ENCODE measurements at places on chromosomes 11 and 22. TPM values are rescaled to one million over a fixed set of nuclear protein-coding genes. Genes with fewer than 3 reads are reported as not detected.

GRCh38 chr11:73248526-73249185 lies 23.5 kb upstream of the P2RY6 start:
- no peak for DNase-seq

DNA sequence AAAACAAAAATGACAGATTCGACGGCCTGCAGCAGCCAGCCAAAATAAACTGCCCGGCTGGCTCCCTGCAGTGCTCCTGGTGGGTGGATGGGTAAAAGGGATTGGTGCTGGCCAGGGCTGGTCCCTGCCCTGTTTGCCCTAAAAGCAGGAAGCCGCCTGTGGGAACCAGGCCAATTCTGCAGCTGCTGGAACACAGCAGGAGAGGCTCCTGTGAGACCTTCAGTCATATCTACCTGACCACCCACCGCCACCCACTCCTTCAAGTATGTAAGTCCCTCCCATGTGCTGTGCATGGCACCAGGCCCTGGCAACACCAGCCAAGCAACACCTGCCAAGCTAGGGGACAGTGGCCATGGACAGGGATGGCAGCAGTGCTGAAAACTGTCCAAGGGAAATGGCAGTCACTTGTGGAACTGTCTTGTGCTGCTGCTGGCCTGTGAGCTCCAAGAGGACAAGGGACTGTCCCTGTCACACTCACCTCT lies 48.7 kb upstream of the ARFGAP3 start:
- DNase-seq = no peak

- DNase-seq = no peak
Observed at GRCh38 chr22:25090225-25090890, 109.3 kb upstream of the CRYBB3 start.

DNA sequence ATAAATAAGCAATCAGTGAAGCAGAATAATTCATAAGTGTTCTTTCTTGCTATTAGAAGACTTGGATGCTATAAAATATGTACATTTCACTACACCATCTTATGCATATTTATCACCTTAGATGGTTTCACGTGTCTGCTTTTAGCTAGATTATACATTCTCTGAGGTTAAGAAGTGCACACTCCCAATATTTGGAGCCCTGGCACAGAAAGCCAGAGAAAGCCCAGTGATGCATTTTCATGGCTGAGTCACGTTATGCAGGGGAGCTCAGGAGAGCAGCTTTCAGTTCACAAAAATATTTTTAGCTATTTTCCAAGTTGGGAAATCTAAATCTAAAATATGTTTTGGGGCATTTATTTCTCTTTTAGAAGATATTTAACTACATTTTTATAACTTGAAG lies 5.1 kb upstream of the TP53AIP1 start:
- peak; percentile 29 for DNase-seq

DNA sequence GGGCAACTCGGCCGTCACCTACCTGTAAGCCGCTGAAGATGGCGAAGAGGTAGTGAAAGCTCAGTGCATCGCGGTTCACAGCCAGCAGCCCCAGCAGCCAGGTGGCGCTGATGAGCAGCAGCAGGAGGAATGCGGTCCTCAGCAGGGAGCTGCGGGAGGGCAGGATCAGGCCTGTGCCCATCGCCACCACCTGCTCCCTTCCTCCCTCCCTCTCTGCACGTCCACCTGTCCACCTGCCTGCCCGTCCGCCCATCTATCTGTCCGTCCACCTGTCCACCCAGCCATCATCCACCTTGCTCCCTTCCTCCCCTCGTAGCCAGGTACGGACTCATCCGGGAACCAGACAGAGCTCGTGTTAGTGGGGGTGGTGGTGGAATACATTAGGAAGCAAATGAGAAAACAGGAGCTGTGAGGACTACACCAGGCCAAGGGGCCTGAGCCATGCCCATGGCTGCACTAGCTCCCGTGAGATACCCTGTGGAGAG lies 32.2 kb downstream of the TRMU start:
- peak; percentile 67 for DNase-seq

GRCh38 chr11:68212421-68213134 lies 518 bp downstream of the KMT5B start:
- DNase-seq = peak; percentile 93

- peak; percentile 82 for DNase-seq
Observed at GRCh38 chr11:2312232-2313042, 10.6 kb downstream of the TSPAN32 start.

DNA sequence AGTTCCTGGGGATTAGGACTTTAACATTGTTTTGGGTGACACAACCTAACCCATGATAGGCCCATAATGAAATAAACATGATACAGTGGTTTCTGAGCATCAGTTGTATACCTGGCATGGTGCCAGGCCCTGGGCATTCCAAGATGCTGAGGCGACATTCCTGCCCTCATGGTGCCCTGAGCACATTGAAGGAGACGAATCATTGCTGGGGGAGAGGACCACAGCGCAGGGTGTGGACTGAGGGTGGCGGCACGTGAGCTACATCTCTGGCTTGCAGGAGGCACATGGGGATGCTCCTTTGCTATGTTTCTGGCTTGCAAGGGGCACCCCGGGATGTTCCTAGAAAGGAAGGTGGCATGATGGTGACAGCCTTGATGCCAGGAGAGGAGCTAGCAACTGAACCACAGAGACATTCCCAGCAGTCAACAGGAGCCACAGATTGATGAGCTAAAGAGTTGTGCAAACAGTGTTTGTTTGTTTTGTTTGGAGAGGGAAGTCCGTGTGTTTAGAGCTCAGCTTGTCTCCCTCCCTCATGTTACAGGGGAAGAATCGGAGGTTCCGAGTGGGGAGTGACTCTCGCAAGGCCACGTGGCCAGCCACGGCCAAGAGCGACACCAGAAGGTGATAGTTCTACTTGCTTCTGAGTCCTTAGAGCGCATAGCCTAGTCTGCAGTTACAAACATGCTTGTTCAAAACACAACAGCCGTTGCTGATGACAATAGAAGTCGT lies 106.4 kb downstream of the MIAT start:
- DNase-seq = peak; percentile 76

GRCh38 chr11:78414321-78415051 lies 3.1 kb downstream of the GAB2 start:
- DNase-seq = peak; percentile 66

- no peak for DNase-seq
Observed at GRCh38 chr22:48453171-48453570, 1374.5 kb downstream of the BRD1 start.

DNA sequence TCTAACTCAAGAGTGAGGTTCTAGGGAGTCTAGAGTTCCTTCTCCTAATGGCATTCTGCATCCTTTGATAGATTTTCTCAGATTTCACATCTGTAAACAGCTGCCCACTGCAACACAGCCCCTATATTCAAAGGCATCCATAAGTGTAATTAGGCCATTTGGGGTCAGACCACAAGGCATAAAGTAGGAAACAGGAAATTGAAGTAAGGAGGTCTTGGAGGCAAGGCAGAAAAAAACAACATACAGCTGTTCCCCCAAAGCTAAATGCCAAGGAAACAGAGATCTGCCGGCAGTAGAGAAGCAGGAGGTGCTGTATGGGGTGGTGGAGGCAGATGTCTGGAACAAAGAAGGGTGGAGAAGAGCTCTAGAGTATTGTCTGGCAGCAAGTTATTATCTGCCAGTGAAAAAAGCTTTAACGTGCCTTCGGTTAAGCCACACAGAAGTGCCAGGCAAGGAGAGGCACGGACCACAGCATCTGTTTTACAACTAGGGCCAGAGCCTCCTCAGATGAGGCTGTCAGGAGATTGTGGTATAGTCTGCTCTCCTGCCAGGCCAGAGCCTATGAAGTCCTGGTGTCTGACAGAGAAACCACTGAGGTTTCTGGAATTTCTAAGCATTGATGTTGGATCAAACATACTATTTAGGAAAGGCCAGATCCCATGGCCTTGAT lies 100.2 kb upstream of the CHRM4 start:
- peak; percentile 29 for DNase-seq

DNA sequence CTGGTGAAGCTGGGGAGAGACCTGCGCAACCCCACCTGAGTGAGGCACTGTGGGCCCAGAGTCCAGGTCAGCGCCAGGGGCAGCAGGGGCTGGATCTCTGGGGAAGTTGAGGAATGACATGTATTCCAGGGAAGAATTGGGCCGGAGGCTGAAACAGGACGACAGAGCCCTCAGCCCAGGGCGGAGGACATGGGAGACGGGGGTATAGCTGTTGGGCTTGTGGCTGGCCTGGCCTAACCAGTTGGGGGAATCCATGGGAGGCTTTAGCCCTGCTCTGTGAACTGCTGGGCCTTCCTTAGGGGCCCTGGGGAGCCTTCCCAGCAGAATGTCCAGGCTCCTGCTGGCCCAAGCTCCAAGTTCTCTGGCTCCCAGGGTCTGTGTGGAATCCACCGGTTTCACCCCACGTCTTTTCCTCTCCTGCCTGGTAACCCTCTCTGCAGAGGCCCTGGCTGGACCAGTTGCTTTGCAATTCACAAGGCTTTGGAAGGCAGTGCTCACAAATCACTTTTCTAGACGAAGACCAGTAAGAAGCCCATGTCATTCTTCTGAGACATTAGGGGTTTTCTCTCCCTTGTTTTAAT lies 50.4 kb upstream of the KCNQ1OT1 start:
- DNase-seq = no peak

GRCh38 chr11:72673943-72674828 lies at the start of gene PDE2A:
Gene PDE2A, minus strand, starts transcription at chr11:72674422. Its CDS starts 215 bp downstream, at chr11:72674207.
- no peak for DNase-seq

- no peak for DNase-seq
Observed at GRCh38 chr11:57287884-57288283, 36.9 kb downstream of the TNKS1BP1 start.

DNA sequence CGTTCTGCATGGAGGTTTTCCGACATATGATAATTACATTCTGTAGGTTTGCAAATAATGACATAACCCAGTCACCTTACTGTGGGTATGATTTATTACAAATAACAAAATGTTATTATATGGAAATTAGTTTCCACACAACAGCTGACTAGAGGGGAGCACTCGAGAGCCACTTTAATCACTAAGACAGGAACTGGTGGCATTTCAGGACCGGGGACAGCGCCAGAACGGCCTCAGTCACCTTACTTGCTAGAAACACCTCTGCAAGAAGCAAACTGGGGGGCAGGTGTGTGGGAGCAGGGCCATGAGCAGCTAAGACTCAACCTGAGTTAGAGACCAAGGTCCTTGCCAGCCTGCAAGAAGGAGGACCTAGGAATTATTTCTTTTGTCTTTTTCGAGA lies 199.9 kb downstream of the DSCAML1 start:
- DNase-seq = peak; percentile 36

DNA sequence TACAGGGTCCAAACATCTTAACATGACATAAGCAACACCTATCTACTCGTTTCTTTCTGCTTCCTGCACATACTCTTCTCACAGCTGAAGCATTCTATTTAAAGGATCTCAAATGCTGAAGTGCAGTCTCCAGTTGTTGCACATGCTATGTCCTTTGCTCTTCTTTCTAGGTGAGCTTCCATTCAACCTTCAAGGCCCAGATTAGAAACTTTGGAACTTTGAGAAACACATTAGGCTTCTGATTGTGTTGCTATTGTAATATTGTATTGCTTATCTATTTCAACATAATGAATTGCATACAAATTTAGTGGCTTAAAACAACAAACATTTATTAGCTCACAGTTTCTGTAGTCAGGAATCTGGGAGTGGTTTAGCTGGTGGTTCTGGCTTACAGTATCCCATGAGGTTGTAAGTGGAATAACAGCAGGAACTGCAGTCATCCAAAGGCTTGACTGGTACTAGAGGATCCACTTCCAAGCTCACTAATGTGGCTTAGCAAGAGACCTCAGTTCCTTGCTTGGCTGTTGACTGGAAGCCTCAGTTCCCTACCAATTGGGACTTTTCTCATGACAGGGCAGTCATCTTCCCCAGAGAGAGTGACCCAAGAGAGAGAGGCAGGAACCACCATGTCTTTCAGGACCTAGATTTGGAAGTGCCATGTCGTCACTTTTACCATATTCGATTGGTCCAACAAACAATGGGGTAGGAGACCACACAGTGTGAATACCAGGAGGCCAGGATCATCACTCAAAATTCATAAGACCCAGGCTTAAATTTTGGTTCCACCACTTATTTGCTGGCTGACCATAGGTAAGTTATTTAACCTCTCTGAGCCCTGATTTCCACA lies 27.2 kb upstream of the RASSF10 start:
- DNase-seq = peak; percentile 31

DNA sequence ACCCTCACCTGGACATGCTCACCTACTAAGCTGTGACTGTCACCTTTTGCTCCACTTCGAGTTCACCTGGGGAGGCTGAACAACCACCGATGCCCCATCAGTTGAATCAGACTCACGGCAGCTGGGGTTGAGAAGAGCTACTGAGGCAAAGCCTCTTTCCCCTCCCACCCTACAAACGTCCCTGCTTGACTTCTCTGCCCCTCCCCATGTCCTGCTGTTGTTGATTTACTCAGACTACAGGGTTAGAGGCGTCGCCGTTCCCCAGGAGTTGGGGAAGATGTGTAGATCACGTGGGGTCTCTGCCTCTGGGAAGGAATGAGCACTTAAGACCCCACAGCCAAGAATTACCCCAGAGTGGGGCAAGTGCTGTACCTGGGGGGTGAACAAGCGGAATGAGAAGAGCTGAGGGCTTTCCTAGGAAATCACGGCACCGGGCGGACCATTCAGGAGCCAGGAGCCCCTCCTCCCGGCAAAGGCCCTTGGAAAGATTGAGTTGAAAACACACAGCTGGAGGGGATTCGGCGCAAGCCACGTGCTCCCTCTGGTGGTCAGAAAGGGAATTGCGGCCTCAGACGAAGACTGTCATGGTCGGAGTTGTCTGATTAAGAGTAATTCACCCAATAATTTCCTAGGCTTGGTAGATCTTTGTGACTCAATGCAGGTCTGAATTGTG lies 7.0 kb downstream of the FXYD2 start:
- DNase-seq = peak; percentile 66

- DNase-seq = peak; percentile 42
Observed at GRCh38 chr11:72491001-72491400, 56.7 kb upstream of the CLPB start.

DNA sequence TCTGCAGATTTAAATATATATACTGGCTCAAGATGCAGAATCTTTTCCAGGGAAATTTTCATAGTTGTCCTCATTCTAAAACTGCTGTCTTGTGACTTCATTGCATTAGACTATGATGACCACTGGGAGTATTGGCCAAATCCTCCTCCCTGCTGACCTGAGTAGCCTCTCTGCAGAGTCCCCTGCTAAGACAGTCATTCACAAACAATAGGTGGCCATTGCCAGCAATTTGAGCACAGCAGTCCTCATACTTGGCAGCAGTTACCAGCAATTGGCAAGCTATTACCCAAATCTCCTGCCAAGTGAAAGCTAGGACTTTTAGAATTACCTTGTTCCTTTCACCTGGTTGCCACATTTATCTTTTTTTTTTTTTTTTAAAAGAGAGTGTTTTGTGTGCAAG lies 325.8 kb downstream of the FAT3 start:
- no peak for DNase-seq

DNA sequence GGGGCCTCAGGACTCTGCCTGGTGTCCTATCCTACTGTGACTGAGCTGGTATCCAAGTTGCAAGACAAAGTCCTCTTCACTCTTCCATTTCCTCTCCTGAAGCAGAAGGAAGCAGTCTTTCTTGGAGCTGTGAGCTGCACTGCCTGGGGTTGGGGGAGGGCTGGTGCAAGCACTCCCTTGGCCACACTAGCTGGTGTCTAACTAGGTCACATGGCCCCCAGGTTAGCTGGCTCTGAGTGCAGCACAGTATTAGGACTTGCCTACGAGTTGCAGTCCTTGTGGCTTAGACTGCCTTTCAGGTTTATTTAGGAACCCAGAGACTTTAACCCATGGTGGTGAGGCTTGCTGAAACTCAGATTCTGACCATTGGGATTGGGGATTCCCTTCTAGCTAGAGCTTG lies 138.9 kb downstream of the NELL1 start:
- no peak for DNase-seq

Gene KRTAP5-7
- total RNA-seq = not detected

Gene OR52I2
- not detected for total RNA-seq

Gene LRRC32
- 4.2 TPM for total RNA-seq

Gene FGF19
- total RNA-seq = not detected

Gene PPP1R14B
- 239 TPM for total RNA-seq

Gene TTC36
- 1.1 TPM for total RNA-seq

Gene METTL15
- total RNA-seq = 15.9 TPM

Gene NCF4
- not detected for total RNA-seq
